Right lobe of liver (tissue), 6 donors: ENCODE measurements at places on chromosomes 7 and 10.

DNA sequence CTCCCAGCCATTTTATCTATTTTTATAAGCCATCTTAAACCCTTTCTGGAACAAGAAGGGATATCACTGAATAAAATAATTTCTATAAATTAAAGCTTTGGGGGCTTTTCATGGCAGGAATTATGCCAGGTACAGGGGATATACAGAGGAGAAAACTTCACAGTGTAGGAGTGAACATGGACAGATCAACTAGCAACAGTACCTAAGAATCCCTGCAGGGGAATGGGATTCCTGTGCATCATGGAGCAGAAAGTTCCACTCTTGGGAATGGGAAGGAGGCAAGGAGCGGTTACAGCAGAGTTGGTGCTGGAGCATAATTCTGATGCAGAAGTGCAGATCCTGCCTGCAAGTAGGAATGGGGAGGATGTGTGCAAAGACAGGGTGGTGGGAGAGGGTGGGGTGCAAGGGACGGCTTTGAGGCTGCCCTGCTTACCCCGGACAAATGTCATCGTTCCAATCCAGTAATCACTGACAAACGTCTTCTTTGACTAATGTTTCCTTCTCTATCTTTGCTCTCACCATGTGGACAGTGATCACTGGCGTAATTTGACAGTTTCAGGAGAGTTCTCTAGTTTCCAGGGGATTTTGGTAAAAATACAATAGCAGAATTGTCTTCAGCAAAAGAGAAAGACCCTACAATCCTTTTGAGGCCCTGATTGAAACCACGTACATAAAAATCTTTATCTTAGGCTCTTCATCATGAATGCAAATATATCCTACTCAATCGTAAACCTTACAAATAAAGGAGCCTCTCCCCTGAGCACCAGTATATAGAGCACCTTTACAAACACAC lies 196.7 kb downstream of the HECW1 start:
- DNase-seq: no peak

DNA sequence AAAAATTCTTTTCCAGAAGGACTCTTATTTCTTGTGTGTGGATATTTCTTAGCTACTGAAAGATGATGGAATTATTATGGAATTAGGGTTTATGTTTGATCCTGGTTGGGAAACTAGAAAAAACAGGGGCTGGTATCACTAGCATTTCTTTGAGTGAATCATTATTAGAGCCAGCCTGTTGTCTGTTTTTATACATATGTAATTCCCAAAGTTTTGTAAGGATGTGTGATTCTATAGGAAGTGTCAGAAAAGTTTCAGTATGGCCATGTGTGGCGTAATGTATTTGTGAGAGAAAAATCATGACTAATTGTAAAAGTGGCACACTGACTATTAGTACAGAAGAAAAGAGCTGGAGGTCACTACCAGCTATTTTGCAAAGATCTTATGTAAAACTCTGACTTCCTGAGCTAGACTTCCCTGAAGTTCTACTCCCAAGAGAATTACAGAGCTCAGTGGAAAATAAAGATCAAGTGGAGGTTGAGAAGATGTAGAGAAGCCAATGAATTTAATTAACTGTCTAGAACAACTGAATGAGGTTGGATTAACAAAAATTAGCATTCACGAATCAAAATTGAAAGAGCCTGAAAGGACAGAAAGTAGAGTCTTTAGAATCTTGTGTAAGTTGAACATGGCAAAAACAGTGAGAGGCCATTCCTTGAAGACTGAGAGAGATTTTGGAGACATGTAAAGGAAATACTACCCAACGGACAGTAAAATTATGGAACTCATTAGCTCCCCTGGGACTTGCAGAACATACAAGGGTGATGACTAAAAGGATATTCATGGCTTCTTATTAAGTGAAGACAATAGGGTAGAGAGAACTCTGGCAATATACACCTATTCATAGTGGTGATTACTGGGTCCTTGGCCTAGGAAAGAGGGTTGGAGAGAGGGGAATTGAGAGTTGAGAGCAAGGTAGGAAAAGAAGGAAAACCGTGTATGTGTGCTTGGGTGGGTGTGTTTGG lies 12.5 kb downstream of the ZNF365 start:
- DNase-seq: no peak

GRCh38 chr7:94623820-94624219 lies 32.1 kb downstream of the SGCE start:
- no peak for DNase-seq

DNA sequence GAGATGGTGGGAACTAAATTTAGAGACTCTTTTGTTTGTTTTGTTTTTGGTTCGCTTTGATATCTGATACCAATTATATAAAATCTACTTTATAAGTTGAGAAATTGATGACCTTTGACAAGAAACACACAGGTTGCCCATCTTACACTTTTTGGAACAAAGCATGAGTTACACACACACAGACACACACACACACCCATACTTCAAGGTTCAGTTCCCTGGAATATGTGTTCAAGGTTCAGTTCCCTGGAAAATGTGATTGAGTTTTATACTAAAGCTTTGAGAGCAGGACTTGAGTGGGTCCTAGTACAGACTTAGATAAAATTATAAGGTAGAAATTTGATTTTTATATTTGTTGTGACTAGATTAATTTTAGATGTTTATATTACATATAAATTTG lies 134.2 kb upstream of the PRR15 start:
- no peak for DNase-seq

GRCh38 chr10:791639-792038 lies 102.2 kb upstream of the DIP2C start:
- no peak for DNase-seq

DNA sequence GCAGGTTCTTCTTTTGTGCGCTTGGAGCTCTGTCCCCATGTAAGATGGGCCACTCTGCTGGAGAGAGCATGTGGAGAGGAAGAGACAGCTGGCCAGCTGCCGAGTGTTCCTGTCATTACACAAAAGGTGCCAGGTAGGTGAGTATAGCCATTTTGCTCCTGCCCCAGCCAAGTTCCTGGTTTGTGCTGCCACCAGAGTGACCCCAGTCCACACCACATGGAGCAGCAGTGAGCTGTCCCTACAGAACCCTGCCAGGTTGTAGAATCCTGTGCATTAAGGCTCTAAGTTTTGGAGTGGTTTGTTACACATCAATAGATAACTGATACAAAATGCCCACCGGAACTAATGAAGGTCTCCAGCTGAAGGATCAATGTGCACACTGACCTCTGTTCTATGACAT lies 84.6 kb upstream of the GHITM start:
- no peak for DNase-seq

DNA sequence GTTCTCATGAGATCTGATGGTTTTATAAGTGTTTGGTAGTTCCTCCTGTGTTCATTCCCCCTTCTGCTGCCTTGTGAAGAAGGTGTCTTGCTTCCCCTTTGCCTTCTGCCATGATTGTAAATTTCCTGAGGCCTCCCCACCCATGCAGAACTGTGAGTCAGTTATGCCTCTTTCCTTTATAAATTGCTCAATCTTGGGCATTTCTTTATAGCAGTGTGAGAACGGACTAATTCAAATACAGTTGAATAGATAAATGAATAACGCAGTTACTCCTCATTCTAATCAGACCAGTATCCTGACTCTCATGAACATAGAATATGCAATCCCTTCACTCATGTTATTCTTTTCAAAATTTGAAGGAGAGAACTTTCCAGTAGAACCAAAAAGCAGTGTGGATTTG lies 375.0 kb upstream of the FZD8 start:
- DNase-seq: no peak

- DNase-seq: no peak
These were observed 374.7 kb downstream of the TCERG1L start for GRCh38 chr10:130936851-130937250.

GRCh38 chr7:142420554-142421362 lies 162.9 kb upstream of the PRSS58 start:
- DNase-seq: no peak

GRCh38 chr7:20249376-20249775 lies 32.2 kb upstream of the MACC1 start:
- no peak for DNase-seq

DNA sequence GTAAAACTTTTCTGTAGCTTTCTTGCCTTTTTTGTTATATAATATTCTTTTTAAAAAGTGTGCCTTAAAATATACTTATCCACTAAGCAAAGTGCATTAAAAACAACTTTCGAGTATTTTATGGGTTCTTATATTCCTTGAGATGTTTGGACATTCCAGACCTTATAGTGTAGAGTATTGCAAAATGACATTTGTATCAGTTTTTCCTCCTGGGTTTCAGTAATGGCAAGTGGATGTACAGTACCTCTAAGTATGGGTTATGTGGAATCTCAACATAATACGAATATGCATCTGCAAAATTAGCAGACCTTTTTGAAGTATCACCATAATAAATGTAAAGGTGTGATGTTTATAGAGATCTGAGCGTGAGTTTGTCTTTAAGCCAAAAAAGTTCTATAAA lies 2.7 kb downstream of the CDK13 start:
- no peak for DNase-seq

GRCh38 chr10:103575416-103576075 lies 82.0 kb downstream of the NEURL1 start:
- DNase-seq: no peak

DNA sequence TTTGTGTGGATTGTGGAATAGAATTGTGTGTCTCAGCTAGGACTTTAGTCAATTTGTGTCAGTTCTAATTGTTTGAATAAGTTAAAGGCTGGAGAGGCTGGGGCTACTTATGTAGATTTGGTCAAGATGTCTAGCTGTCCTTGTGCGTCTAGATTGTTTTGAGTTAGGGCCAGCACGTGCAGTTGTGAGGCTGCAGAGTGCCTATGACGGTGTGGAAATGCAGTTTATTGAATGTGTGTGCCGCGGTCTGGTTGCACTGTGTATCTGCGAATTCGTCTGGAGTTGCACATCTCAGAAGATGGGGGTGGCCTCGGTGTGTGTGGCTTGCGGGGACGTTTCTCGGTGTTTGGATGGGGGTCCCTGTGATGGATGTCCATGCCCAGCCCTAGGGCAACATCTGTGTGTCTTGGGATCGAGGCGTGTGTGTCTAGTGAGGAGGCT lies 10.2 kb downstream of the EMX2 start:
- no peak for DNase-seq

DNA sequence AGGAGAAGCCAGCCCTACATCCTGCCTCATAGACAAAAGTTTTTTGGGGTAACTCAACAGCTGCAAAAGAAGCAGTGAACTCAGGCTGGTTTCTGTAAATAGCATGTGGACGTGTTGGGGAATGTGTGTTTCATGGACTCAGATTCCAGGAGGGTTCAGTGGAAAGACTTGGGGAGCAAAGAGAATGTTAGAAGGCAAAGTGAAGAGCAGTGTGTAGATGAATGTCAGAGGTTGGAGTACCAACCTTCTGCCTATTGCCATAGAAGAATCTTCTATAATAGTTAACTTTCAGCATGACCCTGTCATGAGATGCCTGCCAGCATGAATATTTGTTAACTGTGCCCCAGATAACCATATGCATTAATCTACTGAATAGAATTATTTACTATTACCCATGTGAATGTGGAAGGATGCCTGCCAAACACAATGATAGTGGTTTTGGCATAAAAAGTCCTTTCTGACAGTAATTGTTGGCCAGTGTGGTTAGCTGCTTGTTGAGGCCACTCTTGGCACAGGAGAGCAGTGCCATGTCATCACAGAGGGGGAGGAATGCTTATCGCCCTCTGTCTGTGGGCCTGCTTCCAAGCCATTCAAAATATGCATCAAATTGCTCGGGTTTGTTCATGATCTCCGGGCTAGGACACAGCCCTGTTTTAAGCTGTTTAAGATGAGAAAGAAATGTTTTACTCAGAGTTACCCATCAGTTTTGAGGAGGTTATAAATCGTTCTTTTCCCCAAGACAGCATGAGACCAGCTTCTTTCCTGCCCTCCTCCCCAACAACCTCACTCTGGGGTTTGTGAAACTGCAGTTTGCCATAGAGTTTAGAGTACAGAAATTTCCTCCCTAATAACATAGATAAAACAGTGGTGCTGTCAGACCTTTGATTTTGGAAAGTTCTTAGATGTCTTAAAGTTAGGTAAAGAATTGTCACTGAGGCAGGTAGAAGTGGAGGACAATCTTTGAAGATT lies 165.3 kb downstream of the WNT2 start:
- DNase-seq: peak; percentile 70

GRCh38 chr7:95476072-95476847 lies 9.5 kb upstream of the ASB4 start:
- no peak for DNase-seq

DNA sequence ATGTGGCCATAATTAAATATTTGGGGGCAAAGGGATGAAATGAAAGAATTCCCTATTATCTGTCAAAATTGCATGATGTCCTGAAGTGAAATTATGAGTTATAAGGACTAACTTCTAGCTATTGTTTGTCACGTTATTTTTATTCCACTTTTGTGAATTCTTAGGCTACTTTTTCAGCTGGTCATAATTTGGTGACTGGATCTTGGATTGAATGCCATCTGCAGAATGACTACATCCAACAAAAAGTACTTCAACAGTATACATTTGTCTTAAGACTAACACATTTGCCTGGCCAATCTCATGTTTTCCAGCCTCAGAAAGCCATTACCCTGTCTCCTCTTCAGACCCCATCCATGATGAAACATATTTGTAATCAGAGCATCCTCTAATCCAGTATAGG lies 48.1 kb upstream of the WNT16 start:
- DNase-seq: no peak

- DNase-seq: no peak
These were observed 38.0 kb upstream of the PIP4K2A start for GRCh38 chr10:22752272-22752889.

GRCh38 chr10:17510242-17510908 lies 56.0 kb upstream of the ST8SIA6 start:
- no peak for DNase-seq

DNA sequence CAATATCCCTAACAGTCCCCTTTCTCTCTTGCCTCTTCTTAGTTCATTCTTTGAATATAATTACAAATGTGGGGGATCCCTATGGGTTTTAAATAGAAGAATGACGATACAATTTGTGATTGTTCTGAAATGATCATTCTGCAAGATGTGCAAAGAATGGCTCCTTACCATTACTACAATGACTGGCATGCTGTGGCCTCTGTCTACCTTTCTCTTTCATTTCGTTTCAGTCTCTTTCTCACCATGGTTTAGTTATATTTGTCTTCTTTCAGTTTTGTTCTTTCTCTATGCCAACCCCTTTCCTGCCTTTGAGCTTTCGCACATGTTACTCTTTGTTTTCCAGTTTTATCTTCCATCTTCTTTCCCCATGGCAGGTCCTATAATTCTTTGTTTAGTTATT lies 176.5 kb downstream of the SUGCT start:
- DNase-seq: no peak
